ENCODE measurements at places on chromosomes 6 and 20.

DNA sequence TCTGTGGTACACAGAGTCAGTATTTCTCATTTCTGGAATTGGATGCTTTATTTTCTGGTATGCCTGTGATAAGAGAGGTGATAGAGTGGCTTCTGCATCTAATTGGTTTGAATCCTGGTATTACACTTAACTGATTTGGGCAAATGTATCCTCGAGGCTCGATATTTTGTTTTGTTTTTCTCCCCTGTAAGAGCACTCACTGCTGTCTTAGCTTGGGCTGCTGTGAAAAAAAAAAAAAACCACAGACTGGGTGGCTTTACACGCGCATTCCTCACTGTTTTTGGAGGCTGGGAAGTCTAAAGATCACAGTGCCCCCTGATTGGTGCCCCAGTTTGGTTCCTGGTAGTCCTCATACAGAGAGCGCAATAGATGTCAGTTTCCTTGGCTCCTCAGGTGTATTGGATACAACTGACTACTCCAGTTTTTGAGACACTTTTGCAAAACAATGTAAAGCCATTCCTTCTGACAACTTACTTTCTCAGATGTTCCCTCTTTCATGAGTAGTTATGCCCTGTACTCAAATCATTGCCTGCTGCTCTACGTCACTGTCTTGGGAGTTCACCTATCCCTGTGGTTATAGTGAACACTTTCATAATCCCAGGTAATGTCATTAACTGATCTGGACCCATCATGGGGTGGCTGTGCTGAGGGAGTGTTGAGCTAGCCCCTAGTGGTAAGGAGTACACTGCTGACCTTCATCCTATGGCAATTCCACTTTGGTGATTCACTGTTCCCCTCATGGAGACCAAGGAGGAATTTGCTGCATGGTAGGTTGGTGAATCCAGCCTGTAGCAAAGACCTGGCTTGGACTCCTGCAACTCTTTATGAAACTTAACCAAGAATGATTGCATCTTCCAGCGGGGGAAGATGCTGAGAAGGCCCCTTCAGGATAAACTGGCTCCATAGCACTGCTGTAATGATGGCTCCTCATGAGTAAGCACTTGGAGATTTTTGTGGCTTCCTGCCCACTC, 3.5 kb upstream of the ACAT2 start:
- no peak for DNase-seq

DNA sequence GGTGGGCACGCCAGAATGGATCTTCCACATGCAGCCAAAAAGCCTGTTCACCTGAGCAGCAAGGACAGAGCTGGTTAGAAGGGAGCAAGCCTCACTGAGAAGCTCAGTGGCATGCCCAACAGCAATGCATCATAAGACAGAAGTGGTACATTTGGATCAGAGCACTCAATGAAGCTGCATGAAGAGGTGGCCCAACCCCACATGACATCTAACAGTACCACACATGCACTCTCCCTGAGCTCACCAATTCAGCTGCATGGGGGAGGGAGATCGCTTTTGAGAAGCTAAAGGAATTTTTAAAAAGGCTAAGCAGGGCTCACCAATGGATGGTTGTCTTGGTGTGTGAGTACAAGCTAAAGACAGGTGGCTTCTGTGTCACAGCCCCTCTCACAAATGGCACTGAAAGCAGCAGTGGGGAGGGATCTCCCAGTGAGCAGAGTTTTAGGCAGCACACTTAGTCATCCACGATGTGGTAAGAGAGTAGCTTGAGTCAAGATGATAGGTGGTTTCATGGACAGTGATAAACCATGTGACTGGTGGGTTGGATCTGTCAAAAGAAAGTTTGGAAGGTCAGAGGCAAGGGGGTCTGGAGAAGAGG, 166.6 kb upstream of the TAB2 start:
- DNase-seq = no peak

GRCh38 chr20:63165356-63166192, 50.4 kb downstream of the YTHDF1 start:
- no peak for DNase-seq

DNA sequence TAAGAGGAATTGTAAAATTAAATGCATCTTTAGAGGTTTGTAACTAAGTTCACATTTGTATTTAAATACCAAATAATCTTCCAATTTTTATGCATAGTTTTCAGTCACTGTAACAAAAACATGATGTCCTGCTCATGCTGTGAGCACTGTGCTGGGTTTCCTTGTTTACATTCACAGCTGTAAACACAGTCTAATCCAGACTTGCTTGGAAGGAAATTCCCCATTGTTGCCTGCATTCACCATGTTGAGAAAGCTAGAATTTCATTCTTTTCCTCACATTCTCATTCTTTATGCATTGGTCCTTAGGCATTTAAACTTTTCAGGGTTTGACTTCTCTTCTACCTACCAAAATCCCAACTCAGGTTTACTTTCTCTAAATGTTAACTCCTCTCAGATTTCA, 242.0 kb upstream of the TBX18 start:
- DNase-seq = no peak

- no peak for DNase-seq
These were observed 189.2 kb upstream of the AGPAT4 start for GRCh38 chr6:161463071-161463470.

GRCh38 chr20:3311623-3312022, 72.6 kb upstream of the SLC4A11 start:
- DNase-seq = no peak

- no peak for DNase-seq
These were observed 356.6 kb upstream of the SULF2 start for GRCh38 chr20:48141660-48142515.

- DNase-seq = no peak
These were observed 414.6 kb downstream of the CDH26 start for GRCh38 chr20:60372822-60373221.

DNA sequence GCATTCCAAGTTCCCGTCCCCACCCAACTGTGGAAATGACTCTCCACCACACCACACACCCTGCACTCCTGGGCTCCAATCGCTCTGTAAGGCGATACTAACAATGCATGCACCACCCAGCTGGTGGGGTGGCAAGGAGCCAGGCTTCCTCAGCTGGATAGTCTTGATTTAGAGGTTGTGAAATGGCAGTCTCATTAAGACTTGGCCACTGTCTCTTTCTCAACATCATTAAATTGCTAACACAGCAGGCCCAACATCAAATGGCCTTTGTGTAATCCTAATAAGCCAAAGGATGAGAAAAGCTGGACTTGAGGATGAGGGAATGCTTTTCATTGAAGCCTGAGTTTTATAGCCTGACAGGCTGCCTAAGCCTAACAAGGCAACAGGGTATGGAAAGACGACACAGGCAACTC, 223.7 kb downstream of the GMDS start:
- no peak for DNase-seq

GRCh38 chr6:129686941-129687627, 22.9 kb downstream of the ARHGAP18 start:
- no peak for DNase-seq

- DNase-seq = no peak
These were observed 255.5 kb upstream of the RUNX2 start for GRCh38 chr6:45072673-45073072.

GRCh38 chr6:142851601-142852000, 93.4 kb downstream of the HIVEP2 start:
- no peak for DNase-seq

GRCh38 chr20:50582092-50582491, 71.9 kb downstream of the PTPN1 start:
- no peak for DNase-seq

- no peak for DNase-seq
These were observed 17.2 kb upstream of the MDGA1 start for GRCh38 chr6:37714836-37715420.

GRCh38 chr6:5619249-5619648, 357.9 kb downstream of the FARS2 start:
- DNase-seq = no peak

DNA sequence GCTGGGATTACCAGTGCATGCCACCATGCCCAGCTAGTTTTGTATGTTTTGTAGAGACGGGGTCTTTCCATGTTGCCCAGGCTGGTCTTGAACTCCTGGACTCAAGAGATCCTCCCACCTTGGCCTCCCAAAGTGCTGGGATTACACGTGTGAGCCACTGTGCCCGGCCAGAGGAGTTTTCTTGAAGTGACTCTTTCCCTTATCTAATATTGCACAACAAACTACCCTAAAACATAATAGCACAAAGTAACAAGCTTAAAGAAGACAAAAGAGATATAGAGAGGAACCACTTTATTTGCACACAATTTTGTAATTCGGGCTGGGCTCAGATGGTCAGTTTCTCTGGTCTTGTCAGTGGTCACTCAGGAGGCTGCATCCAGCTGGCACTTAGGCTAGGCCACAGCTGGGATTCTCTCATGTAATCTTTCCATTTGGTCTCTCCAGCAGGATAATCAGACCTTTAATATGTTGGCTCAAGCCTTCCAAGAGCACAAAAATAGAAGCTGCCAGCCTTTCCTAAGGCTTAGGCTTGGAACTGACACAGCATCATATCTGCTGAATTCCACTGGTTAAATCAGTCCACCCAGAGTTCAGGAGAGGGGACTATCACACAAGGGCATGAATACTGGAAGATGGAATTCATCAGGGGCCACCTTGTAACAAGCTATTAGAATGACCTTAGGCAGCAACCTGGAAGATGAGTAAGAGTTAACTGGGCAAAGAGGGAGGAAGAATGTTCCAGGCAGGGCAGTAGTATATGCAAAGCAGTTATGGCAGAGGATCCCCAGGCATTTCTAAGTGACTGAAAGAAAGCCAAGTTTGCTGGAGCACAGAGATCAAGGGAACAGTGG, 56.7 kb upstream of the PNRC1 start:
- DNase-seq = no peak

DNA sequence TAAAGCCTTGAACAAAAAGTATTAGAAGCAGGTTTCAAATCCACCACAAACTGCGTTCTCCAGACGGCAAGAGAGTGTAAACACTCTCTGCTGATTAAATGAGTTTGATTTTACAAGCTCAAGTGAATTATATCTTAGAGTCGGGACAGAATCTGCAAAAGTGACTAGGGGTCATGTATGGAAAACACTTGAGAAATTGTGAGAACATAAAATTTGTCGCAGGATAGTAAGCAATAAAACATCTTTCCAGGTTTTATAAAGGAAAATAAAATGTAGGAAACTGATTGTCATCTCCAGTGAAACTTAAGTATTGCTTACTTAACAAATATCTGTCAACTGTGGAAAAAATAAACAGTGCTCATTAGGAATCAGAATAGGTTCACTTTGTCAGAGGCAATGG, 374.2 kb downstream of the ARHGAP18 start:
- DNase-seq = no peak

GRCh38 chr6:111483736-111484632, 966 bp upstream of the REV3L start:
- DNase-seq = peak; percentile 68

DNA sequence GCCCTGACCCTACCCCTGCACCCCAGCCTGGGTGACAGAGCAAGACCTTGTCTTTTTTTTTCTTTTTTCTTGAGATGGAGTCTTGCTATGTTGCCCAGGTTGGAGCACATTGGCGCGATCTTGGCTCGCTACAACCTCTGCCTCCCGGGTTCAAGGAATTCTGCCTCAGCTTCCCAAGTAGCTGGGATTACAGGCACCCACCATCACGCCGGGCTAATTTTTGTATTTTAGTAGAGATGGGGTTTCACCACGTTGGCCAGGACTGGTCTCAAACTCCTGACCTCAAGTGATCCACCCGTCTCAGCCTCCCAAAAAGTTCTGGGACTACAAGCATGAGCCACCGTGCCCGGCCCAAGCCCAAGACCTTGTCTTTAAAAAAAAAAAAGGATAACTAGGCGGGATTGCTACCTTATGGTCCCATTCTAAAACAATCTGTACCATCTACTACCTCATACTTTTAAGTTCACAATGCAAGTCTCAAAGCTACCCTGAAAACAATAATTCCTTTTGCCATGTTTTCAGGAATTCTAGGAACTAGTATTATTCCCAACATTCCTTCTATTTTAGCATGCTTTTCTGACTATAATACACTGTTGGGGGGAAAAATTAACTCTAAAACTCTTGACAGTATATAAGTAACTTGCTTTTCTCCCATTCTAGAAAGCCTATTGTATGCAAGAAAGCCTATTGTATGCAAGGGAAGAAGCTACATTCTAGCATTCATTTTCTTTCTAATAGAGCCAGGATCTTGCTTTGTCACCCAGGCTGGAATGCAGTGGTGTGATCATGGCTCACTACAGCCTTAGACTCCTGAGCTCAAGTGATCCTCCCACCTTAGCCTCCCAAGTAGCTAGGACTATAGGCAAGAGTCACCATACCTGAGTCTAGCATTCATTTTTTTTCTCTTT, 6.6 kb downstream of the TUBB start:
- no peak for DNase-seq

GRCh38 chr6:31948753-31949413, 3.0 kb downstream of the CFB start:
- no peak for DNase-seq

GRCh38 chr6:108764580-108764950, 83.7 kb upstream of the ARMC2 start:
- DNase-seq = no peak

DNA sequence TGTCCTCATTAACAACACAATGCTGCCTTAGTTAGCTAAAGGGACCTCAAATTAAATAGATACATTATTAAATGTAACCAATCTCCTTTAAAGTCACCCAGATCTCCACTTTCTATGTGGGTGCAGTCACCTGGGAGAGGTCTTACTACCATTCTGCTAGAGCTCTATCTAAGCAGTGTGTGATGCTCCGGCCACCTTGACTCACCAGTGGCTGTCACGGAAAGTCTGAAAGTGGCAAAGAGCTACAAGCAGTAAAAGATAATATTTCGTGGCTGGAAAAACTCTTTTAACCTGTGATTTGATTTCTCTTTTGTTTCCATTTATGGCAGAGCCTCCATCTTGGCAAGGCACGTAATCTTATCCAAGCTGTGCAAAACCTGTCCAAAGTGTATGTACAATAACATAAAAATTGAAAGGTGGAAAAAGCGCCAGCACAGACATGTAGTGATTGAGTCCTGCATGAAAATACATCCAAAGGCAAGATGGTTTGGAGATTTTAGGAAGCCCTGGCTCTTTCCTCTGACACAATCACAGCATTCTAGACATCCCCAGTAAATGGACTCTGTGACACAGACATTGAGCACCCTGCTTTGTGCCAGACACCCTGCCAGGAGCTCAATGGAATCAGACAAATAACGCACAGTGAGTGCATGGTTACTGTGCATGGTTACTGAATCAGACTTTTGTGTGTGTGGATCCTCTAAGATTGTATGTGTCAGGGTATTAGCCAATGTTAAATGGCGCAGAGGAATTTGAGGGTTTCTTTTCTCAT, 116.6 kb downstream of the ADAT2 start:
- DNase-seq = no peak
